Choroid plexus epithelial cell (primary cell): ENCODE measurements at places on chromosomes 2 and 18.

GRCh38 chr2:56474412-56475158 lies 290.8 kb downstream of the CCDC85A start:
- peak; percentile 61 for DNase-seq

GRCh38 chr18:69483574-69483973 lies 82.9 kb downstream of the DOK6 start:
- DNase-seq = no peak

DNA sequence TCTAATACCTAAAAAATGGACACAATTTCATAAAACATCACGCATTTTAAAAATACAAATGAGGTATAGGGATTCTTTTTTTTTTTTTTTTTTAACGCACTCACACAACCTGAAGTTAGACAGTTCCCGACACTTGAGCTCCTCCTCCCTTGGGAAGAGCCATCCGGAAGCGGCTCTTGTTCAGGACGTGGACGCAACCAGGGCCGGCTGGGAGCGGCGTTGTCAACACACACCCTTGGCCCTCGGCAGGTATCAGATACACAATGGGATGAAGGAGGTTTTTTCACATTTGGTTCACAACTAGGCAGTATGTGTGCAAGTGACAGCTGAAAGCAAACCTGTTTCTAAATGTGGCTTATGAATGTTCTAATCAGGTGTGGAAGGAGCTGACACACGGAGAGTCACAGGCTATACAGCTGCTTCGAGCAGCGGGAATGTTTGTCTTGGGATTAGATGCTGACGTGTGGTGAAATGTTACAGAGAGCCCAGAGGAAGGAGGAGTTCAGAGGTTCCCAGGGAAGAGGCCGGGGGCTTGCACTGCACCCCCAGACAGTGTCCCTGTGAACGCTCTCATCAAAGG lies 111.1 kb downstream of the PXDN start:
- no peak for DNase-seq

- no peak for DNase-seq
Measured at GRCh38 chr2:236173729-236174607, 5.8 kb upstream of the GBX2 start.

DNA sequence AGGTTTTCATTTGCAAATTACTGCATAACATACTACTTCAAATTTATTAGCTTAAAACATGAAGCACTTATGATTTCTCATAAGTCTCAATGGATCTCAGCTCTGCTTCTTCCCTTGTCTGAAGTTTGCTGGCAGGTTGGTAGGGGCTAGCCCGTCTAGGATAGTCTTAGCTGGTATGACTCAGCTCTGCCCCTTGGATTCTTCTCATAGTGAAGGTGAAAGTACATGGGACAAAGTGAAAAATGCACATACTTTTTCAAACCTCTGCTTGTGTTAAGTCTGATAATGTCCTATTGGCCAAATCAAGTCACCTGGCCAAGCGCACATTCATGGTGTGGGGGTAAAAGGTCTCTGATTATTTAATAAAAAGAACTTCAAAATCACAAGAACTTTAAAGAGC lies 184.8 kb upstream of the VWC2L start:
- DNase-seq = peak; percentile 2

GRCh38 chr2:209424781-209425470 lies 1.1 kb downstream of the MAP2 start:
- DNase-seq = peak; percentile 28
